ENCODE measurements at places on chromosomes 1 and 21.

- DNase-seq: no peak
Observed at GRCh38 chr1:226524547-226524946, 24.0 kb upstream of the STUM start.

DNA sequence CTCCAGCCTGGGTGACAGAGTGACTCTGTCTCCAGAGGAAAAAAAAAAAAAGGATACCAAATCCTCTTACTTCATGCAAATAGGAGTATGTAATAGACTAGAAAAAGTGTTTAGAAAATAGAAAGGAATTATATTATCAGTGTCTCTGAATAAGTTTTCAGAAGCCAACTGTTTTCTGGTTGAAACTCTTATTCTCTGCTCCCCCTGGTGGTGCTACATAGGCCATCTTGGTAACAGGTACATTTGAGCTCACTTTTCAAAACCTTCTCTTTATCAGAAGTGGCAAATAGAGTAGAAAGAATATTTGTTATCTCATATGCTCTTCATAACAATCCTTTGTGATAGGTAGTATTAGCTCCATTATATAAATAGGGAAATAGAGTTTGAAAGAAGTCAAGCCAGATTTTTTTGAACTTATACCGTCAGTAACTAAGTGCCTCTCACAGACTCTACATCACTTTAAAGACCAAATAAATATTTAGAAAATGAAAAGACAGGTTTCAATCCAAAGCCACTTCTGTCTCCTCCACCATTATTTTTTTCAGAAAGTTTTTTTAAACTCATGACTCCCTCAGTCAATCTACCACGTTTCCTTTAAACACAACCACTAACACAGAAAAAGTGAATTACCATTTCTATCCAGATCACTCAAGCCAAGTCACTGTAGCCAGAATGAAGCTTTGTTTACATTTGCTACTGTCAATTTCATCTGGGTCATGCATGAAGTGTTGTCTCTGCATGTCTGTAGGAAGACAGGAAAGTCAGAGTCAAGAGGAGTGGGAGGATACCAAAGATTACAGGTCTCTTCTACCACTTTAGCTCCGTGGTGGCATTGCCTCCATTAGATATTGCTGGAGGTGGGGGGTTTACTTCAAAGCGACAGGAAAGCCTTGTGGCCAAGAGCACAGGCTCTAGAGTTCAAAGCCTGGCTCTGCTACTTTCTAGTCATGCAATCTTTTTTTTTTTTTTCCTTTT is 45.6 kb downstream of the IL23R start:
- peak; percentile 3 for DNase-seq

DNA sequence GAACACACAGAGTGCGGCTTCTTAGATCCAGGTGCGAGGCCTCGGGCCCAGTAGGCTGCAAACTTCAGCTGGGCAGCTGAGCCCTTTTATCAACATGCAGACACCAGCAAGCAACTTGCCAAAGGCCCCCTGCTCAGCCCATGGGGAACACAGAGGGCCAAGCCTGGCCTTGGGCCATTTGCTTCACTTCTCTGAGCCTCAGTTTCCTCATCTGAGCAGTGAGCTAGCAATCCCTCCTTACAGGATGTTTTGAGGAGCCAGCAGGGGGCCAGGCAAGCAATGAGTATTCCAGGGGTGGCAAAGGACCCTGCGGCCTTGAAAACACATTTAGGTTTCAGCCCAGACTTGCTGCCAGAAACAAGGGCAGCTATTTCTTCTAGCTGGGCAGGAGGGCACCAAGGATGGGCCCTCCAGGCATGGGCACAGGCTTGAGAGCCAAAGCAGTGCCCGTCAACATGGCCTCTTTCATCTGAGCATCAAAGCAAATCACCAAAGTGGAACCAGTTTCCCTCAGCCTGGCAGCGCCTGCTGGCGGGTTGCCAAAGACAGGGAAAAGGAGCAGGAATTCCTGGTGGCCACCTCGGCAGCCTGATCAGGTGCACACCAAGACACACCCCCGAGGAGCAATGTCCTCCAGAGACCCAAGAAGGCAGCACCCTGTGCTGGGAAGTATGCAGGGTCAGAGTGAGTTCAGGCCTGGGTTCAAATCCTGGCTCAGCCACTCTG is 1.4 kb downstream of the MATN1 start:
- no peak for DNase-seq

DNA sequence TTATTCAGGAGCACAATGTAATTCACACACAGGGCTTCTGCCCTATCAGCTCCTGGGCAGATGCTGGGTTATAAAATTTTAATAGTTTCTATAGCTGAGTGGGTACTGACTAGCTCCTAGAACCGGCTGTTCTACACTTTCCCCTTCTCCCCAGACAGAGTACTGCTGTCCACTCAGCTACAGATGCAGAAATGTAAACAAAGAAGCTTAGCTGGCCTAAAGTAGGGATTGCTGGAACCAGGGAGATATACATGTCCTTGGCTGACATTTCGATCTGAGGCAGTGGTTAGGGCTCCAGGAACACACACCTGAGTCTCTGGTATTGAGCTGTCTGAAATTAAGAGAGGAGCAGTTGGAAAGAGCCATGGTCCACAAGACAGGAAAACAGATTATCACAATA is 211.5 kb upstream of the USP24 start:
- no peak for DNase-seq

DNA sequence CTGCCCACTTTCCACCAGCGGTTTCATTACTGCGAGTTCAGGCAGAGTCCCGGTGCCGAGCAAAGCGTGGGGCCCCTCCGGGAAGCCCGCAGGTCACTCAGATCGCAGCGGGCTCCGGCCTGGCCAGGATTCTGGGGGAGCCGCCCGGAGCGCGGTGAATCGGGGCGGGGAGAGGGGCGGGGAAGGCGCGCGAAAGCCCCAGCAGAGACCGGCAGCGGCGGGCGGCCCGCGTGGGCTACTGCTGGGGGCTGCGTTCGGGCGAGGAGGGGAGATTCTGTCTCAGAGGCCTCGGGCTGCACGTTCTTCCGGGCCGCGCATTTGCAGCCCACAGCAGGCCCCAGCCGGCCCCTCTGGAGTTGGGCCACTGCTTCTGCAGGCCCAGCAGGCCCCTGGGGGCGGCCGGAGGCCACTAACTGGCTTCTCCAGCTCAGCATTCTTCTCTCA is 64.7 kb downstream of the SCCPDH start:
- no peak for DNase-seq

- DNase-seq: peak; percentile 86
Observed at GRCh38 chr1:27568300-27569087, 35.5 kb downstream of the AHDC1 start.

- no peak for DNase-seq
Observed at GRCh38 chr1:234907940-234908405, 220.7 kb downstream of the TOMM20 start.

DNA sequence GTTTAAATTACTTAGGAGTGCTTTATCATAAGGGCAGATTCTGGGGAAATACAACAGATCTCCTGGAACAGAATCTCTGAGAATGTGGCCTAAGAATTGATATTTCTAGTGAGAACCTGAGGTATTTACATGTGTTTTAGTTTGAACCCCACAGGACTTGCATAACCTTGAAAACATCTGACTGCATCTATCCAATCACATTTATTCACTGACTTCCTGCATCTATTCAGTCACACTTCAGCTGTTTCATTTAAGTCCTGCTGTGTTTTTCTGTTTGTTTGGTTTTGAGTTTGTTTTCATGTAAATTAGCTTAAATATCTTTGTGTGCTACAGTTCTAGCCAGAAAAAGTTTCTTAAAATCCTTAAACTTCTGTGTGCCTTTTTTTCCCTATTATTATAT is 1260.7 kb downstream of the PLA2G4A start:
- DNase-seq: no peak

DNA sequence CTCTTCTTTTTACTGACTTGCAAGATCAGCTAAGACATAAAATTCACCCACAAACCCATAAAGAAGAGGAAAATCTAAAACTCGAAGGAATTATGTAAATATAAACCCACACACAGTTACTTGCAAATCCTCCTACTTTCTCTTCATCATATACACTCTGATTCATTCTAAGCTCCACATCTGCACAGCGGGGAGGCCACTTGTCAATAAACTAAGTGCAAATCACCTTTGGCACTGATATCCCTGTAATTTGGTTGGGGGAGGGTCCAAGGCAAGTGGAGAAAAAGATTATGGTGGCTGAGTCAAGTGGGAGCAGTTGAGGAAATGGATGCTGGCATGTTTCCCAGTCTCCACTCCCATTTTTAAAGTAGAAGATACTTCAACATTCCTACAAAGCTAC is 596.5 kb downstream of the MATN1 start:
- no peak for DNase-seq

DNA sequence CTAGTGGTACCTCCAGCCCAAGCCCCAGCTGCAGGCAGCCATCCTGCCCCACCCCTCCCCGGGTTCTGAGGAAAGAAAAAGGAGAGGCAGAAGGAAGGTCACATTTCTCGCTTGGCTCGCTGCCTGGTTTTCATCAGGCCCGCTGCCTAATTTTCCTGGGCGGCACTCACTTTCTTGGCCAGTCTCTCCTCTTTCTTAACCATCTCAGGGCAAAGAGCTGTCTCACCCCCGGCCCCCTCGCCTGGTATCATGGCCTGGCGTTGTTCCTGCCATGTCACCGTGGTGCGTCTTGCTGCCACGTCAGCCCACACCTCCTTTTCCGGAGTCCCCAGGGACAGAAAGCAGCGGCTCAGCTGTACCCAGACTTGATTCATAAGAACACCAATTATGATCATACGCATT is 26.6 kb upstream of the CASZ1 start:
- DNase-seq: no peak

DNA sequence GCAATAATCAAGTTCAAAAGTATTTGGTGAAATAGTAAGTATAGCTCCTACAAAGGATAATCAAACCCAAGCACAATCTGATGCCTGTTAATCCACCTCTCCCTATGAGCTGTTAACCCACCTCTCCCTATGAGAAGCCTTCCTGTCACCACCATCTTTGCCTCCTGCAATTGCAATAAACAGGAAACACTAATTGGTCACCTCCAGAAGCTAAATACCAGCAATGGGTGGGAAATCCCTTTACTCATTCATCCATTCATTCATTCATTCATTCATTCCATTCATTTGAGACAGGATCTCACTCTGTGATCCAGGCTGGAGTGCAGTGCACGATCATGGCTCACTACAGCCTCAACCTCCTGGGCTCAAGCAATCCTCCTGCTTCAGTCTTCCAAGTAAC is 132.8 kb downstream of the RERE start:
- DNase-seq: no peak

- DNase-seq: no peak
Observed at GRCh38 chr1:201728731-201729130, 100.2 kb upstream of the IPO9 start.

GRCh38 chr1:76866566-76866965 is 714 bp upstream of the ST6GALNAC5 start:
- no peak for DNase-seq

- DNase-seq: no peak
Observed at GRCh38 chr1:55981010-55981650, 598.2 kb downstream of the PLPP3 start.

- DNase-seq: no peak
Observed at GRCh38 chr1:201515895-201516294, 9.0 kb upstream of the CSRP1 start.

DNA sequence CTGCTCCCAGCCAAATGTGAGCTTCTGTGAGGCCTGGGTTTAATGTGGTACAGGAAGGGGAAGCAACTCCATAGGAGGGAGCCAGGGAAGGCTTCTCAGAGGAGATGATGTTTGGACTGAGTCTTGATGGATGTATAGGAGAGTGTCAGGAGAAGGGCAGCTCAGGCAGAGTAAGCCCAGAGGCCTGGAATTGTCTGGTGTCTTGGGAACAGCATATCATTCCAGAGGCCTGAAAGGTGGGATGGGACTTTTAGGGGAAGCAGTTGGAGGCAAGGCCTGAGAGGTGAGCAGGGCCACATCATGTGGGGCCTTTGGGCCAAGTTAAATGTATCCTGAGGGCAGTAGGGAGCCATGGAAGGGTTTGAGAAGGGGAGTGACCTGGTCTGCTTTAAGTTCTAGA is 148.6 kb upstream of the WNT4 start:
- no peak for DNase-seq

DNA sequence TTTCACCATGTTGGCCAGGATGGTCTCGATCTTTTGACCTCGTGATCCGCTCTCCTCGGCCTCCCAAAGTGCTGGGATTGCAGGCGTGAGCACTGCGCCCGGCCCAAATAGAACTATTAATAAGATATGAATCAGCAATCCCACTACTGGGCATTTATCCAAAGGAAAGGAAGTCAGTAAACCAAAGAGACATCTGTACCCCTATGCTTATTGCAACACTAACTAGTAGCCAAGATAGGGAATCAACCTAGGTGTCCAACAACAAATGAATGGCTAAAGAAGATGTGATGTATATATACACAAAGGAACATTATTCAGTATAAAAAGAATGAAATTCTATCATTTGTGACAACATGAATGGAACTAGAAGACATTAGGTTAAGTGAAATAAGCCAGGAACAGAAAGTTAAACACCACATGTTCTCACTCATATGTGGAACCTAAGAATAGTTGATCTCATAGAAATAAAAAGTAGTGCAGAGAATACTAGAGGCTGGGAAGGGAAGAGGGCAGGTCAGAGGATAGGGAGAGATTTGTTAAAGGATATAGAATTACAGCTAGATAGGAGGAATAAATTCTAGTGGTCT is 48.8 kb downstream of the XPR1 start:
- DNase-seq: no peak

DNA sequence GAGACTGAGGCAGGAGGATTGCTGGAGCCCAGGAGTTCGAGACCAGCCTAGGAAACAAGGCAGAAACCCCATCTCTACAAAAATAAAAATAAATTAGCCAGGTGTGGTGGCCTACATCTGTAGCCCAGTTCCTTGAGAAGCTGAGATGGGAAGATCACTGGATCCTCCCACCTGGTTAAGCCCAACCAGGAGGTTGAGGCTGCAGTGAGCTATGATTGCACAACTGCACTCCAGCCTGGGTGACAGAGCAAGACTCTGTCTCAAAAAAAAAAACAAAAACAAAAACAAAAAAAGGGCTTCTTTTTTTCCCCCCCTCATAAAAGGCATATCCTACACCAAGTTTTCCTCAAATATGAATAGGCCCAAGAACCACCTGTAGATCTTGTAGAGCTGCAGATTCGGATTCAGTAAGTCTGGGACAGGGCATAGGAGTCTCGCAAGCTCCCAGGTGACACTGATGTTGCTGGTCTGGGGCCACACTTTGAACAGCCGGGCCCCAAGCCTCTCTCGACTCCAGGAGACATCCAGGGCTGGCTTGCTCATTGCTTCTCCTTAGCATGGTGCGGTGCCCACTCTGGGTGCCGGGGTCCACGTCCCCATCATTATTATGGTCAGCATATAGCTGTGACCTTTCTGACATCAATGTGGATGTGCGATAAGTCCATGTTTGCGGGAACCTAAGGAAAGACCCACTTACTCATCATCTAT is 22.1 kb upstream of the UMODL1 start:
- DNase-seq: no peak

- DNase-seq: no peak
Observed at GRCh38 chr1:167635941-167636340, 5.9 kb downstream of the RCSD1 start.

- DNase-seq: no peak
Observed at GRCh38 chr1:156394835-156395461, 25.9 kb downstream of the RHBG start.

DNA sequence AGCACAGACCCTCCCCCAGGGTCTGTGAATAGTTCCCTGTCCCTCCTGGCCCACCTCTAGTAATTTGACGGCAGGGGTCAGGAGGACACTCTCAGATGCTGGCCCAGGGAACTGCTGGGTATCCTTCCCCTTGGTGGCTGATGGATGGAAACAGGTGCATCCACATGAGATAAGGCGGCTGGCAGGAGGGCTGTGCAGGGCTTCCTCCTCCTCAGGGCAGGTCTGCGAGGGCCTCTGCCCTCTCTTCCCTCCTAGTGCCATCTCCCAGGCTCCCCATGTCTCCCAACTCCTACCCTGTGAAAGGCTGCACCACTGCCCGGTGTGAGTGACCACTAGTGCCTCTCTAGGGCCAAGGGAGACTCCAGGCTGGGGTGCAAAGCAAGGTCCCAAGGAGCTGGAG is 123.9 kb downstream of the GLIS1 start:
- no peak for DNase-seq
